Iris pigment epithelial cell (primary cell): ENCODE measurements at places on chromosomes 12 and 14.

DNA sequence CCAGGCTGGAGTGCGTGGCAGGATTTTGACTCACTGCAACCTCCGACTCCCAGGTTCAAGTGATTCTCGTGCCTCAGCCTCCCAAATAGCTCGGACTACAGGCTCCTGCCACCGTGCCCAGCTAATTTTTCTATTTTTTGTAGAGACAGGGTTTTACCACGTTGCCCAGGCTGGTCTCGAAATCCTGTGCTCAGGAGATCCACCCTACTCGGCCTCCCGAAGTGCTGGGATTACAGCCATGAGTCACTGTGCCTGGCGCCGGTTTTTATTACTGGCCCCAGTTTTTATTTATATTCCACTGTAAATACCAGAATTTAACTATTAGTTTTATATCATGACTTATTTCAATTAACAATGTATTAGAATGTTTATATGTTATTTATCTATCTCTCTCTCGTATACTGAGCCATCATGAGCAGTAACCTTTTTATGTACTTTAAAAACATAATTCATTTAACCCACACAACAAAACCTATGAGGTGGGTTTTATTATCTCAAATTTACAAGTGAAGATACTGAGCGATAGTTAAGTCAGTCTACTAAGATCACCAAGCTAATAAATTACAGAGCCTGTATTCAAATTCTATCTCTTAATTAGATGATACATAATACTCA is 47.8 kb downstream of the HECTD1 start:
- DNase-seq, result peak; percentile 78

- no peak for DNase-seq
Observed at GRCh38 chr12:25970082-25970481, 11.6 kb downstream of the RASSF8 start.

GRCh38 chr12:102182635-102183034 is 15.0 kb downstream of the PMCH start:
- DNase-seq, result peak; percentile 46

DNA sequence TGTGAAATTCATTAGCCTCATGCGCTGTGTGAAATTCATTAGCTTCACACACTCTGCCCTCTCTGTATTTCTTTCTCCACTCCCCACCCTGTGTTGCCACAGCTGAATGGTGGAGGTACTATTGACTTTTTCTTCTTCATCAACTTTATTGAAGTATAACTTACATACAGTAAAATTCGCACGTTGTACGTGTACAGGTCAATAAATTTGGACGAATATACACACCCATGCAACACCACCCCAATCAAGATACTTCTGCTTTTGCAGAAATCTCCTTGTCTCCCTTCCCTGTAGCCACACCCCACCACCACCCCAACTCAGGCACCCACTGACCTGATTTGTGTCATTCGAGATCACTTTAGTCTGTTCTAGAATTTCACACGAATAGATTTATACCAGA is 51.8 kb downstream of the FBXL14 start:
- no peak for DNase-seq

DNA sequence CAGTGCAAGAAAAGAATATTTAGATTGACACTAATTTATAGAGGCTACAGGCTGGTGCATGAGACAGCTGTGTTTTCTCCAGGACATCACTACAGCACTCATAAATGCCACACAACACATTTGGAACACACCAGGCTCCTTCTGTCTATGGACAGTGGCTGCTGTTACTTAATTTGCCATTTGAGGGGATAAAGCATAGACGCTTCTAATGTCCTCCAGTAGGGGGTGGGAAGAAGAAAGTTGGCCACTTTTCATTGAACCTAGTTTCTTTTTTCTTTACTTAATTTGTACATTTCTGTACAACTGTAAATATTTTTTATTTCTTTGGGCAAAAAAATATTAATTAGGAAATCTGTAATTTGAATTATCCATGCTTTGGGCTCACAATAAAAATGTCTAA is 12.4 kb upstream of the RTN1 start:
- DNase-seq, result no peak

DNA sequence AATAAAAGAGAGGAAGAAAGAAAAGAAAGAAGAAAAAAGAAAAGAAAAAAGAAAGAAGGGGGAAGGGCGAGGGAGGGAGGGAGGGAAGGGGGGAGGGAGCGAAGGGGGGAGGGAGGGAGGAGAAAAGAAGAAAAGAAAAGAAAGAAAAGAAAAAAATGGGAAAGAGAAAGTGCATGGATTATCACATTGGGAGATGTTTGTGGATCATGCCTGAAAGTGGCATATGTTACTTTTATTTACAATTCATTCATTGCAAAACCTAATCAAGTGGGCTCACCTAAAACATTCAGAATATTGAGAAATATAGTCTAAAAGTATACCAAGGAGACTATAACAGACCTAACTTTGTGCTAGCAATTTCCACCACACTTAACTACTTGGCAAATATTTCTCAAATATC is 246.9 kb upstream of the SYT1 start:
- no peak for DNase-seq

DNA sequence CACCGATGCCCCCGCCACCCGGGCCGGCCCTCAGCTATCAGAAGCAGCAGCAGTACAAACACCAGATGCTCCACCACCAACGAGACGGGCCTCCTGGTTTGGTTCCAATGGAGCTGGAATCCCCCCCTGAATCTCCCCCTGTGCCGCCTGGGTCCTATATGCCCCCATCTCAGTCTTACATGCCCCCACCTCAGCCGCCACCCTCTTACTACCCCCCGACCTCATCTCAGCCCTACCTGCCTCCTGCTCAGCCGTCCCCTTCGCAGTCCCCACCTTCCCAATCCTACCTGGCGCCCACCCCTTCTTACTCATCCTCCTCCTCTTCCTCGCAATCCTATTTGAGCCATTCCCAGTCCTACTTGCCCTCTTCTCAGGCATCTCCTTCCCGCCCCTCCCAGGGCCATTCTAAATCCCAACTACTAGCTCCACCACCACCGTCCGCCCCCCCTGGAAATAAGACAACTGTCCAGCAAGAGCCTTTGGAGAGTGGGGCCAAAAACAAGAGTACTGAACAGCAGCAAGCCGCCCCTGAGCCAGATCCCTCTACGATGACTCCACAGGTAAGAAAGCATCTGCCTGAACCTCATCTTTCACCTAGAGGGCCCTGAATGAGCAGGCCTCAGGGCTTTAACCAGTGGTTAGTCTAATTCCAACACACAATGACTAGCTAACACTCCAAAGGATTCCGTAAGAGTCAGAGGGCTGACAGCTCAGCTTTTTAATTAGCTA is 851 bp downstream of the YLPM1 start:
- DNase-seq, result peak; percentile 29

GRCh38 chr14:87998482-87998881 is 5.5 kb upstream of the GALC start:
- DNase-seq, result no peak

DNA sequence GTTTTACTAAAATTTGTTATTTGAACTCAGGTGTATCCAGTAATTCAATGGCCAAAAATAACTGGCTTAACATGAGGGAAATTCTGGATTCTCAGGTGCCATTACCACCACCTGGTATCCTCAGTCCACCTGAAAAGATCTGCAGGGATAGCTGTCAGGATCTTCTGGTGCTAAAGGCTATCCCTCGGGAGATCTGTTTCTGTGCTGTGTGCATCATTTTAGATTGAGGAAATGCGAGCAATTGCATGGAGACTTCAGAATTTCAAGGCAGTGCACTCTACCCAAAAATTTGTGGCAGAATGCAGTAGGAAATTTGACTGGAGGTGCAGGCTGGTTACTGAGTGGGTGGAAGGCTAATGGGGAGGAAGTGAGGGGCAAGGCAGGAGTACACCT is 26.4 kb downstream of the ZCCHC8 start:
- no peak for DNase-seq

DNA sequence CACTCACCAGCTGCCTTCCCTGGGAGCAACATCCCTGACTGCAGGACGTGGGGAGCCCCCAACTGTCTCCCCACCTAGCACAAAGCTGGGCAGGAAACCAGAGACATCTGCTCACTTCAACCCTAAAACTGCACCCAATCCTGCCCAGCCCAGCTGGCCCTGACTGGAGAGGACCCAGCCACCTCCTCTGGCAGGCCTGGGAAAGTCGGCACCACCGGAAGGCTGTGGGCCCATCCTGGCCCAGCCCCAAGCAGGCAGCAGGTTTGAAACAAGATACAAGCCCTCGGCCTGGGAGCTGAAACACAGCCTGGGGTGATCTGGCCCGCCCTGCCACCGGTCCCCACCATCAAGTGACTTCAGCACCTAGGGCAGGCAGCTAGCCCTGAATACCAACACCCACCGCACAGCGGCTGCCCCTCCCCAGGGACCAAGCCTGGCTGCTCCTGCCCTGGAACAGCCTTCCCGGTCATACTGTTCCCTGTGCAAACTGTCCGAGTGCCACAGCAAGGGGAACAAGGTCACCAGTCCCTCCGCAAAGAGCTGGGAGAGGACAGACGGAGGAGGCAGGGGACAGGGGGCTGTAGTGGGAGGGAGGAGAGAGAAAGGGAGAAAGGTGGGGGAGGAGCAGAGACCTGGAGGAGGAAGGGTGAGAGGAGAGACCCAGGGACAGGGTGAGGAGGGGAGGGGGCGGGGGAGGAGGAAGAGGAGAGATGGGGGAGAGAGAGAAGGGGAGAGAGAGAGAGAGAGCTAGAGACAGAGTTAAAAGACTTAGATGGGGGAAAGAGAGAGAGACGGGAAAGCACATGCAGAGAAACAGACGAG is 115.7 kb downstream of the RFLNA start:
- DNase-seq, result no peak

GRCh38 chr12:101697930-101698799 is 725 bp downstream of the CHPT1 start:
- DNase-seq, result peak; percentile 45

DNA sequence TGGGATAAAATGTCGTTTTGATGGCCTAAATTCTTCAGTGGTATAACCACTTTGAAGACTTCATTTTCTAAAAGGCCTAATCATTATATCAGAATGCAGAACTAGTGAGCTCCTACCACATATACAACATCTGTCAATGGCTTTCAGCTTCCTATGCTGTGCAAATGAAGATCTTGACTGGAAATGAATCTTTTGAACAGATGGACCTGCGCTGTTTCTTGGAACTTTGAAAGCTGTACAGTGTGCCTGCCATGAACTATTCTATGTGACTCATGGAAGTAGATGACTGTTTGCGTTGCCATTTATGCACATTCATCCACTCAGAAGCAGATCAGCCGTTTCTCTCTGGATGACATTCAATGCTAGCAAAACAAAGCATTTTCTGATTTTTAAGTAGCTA is 542.2 kb upstream of the USP15 start:
- no peak for DNase-seq

DNA sequence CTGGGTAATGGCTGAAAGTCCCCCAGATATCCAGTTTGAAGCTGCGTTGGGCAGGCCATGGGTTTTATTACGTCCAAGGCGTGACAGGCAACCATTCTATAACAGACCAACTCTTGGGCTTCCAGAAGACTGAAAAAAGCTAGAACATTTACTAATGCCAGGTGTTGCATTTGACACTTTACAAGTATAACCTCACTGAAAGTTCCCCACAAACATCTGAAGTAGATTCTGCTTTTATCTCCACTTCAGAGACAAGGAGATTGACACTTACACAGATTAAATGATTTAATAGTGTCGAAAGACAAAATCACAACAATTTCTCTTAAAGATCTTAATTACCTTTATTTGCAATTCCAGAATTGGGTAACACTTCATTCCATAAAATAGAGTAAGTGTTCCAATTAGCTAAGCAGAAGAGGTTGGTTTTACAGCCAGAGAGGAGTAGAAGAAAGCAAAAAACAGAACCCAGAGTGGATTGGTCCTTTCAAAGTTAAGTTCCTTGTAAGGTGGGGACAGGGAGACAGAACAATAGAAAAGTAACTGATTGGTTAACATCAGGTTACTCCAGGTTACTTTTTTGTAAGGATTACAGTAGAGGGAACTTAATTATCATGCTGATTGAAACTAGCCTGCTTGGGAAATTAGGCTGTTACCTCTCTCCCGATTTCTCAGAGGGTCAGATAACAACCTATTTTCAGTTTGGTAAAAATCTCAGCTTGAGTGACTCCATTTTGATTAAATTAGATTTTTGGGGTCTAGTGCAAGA is 11.3 kb downstream of the SOCS2 start:
- no peak for DNase-seq

DNA sequence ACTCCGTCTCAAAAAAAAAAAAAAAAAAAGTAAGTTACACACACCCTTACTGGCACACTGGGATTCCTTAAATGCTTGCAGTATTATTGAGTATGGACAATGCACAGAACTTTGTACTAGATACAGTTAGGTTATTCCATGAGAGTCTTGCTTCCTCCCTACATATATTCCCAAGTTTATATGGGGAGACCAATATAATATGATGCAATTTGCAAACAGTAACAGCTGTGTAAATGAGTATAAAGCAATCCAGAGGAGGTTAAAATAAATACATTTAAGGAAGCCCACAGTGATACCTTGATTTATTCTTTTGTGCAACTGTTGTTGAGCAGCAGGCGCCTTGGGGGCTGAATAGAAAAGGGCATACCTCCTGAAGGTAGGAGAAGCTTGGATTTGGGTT is 26.6 kb downstream of the RASSF3 start:
- no peak for DNase-seq

GRCh38 chr14:65162031-65162430 is 59.7 kb upstream of the MAX start:
- no peak for DNase-seq

DNA sequence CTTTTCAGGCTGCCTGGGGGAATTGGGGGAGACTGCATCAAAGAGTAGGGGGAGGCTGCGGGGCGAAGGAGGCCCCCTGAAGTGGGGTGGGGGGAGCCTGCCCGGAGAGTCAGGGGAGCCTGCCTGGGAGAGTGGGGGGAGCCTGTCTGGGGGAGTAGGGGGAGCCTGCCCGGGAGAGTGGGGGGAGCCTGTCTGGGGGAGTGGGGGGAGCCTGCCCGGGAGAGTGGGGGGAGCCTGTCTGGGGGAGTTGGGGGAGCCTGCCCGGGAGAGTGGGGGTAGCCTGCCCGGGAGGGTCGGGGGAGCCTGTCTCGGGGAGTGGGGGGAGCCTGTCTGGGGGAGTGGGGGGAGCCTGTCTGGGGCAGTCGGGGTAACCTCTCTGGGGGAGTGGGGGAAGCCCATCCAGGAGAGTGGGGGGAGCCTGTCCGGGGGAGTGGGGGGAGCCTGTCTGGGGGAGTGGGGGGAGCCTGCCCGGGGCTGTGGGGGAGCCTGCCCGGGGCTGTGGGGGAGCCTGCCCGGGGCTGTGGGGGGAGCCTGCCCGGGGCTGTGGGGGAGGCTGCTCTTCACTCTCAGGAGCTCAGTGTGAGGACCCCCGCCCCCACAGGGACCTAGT is 6.5 kb upstream of the DEGS2 start:
- DNase-seq, result no peak

- peak; percentile 93 for DNase-seq
Observed at GRCh38 chr12:78060186-78060585, 229.5 kb downstream of the NAV3 start.
